ENCODE measurements at places on chromosomes 5 and 9. TPM values are rescaled to one million over a fixed set of nuclear protein-coding genes. Genes with fewer than 3 reads are reported as not detected.

Gene KIF24
- polyA plus RNA-seq: 9.2 TPM

Gene ZNF483
- 3.9 TPM for polyA plus RNA-seq

Gene OR2Y1
- polyA plus RNA-seq: not detected

DNA sequence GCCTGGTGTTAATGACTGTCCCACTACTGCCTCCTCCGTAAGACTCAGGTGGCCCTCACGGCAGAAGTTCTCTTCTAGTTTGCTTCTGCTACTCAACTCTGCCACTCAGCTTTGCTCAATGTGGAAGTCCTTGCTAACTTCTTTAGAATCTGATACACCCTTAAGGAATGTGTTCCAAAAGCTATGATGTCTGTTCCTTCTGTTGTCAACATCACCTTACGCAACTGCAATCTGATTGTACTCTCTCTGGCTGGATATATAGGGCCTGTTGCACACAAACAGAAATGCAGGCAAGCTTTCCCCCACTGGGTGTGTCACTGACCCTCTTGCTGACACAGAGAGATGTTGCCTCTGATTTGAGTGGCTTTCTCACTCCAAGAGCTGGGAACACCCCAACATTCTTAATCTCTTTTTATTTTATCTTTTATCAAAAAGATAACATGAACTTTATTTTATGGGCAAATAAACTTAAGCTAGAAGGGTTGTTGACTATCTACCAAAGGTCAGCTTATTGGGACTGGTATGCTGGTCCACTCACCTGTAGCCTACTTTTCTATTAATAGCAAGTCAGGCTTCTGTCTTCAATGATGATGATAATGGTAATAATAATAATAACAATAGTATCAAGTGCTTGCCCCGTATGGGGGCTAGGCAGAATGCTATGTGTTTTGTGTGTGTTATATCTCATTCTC, 25.2 kb downstream of the TMEM252 start:
- no peak for DNase-seq

GRCh38 chr5:107483231-107484024, 187.3 kb downstream of the EFNA5 start:
- peak; percentile 79 for DNase-seq

DNA sequence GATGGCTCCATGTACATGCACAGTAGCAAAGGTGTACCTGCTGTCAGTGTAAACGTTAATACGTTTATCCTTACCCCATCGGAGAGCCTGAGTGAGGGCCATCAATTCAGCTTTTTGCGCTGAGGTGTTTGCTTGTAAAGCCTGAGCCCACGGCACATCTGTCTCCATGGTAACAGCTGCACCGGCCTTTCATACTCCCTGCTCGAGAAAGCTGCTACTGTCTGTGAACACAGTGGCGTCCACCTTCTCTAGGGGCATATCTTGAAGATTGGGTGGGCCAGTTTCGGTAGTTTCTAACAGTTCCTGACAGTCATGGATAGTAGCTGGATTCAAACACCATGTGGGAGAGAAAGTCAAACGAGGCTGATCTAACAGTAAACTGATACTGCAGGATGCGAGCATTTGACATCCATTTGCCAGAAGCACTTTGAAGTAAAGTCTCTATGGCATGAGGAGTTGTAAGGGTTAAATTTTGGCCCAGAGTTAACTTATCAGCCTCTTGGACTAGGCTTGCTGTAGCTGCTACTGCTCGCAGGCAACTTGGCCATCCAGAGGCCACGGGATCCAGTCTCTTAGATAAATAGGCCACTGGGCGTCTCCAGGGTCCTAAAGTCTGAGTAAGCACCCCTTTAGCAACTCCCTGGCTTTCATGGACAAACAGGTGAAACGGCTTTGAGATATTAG, 21.0 kb upstream of the RHOBTB3 start:
- DNase-seq: no peak

GRCh38 chr5:110625376-110625999, 101.0 kb downstream of the TMEM232 start:
- DNase-seq: peak; percentile 35

DNA sequence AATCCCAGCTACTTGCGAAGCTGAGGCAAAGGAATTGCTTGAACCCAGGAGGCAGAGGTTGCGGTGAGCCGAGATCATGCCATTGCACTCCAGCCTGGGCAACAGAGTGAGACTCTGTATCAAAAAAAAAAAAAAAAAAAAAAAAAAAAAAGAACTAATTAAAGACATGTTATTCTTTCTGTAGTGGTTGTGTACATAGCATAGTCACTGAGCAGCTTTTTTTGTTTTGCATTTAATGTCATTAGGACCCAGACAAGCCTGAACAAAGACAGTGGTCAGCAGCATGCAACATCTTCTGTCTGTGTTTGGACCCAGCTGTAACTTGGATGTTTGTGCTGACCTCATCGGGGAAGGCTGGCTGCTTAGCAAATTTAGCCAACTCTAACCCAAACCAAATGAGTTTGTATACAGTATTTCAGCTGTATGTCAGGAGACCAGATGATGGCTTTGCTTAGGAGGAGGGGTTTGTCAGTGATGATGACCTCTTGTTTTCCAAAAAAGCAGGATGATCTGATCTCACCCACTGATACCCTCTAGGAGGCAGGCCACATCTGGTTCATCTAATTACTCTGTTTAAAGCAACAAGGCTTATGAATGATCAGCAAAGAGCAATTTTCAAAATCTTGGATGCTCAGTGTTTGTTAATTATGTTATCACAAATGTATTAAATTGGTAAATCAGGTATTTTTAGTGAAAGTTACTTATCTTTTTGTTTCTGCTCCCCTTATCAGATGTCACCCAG, 39.5 kb downstream of the SNCAIP start:
- DNase-seq: no peak
